Stimulated activated naive B cell treated with anti-CD40 and anti-IgM and Interleukin-4, amounts not matched to agents 10 μg/mL and 1 μg/mL and 100 μg/mL, for 72 hours (primary cell): ENCODE measurements at places on chromosomes 16 and 17.

- H3K36me3 ChIP-seq, result peaks cover 9% of the 10 kb centered on the region
- no peak overlapping the region for H3K27ac ChIP-seq
- DNase-seq, result peak; percentile 21
- H3K4me1 ChIP-seq, result peaks cover 12% of the 10 kb centered on the region
- no peak overlapping the region for H3K4me3 ChIP-seq
Observed at GRCh38 chr17:16304830-16305229, 48.4 kb downstream of the CENPV start.

- H3K27me3 ChIP-seq, result no peaks in the 10 kb centered on the region
- DNase-seq, result peak; percentile 99
- H3K27ac ChIP-seq, result peak within 1 kb of the TSS; percentile 97
- peaks cover 30% of the 10 kb centered on the region for H3K36me3 ChIP-seq
- peaks cover 36% of the 10 kb centered on the region for H3K4me1 ChIP-seq
Observed at GRCh38 chr17:74776044-74776962, at the start of gene NAT9. TSS of gene NAT9 (minus strand) at chr17:74776345. CDS start at chr17:74775698, 647 bp downstream.

DNA sequence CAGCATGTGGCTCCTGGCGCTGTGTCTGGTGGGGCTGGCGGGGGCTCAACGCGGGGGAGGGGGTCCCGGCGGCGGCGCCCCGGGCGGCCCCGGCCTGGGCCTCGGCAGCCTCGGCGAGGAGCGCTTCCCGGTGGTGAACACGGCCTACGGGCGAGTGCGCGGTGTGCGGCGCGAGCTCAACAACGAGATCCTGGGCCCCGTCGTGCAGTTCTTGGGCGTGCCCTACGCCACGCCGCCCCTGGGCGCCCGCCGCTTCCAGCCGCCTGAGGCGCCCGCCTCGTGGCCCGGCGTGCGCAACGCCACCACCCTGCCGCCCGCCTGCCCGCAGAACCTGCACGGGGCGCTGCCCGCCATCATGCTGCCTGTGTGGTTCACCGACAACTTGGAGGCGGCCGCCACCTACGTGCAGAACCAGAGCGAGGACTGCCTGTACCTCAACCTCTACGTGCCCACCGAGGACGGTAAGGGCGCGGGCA is 645 bp downstream of the NLGN2 start:
- peaks cover 8% of the 10 kb centered on the region for H3K4me1 ChIP-seq
- peaks cover 25% of the 10 kb centered on the region for H3K27me3 ChIP-seq
- H3K36me3 ChIP-seq, result no peaks in the 10 kb centered on the region

DNA sequence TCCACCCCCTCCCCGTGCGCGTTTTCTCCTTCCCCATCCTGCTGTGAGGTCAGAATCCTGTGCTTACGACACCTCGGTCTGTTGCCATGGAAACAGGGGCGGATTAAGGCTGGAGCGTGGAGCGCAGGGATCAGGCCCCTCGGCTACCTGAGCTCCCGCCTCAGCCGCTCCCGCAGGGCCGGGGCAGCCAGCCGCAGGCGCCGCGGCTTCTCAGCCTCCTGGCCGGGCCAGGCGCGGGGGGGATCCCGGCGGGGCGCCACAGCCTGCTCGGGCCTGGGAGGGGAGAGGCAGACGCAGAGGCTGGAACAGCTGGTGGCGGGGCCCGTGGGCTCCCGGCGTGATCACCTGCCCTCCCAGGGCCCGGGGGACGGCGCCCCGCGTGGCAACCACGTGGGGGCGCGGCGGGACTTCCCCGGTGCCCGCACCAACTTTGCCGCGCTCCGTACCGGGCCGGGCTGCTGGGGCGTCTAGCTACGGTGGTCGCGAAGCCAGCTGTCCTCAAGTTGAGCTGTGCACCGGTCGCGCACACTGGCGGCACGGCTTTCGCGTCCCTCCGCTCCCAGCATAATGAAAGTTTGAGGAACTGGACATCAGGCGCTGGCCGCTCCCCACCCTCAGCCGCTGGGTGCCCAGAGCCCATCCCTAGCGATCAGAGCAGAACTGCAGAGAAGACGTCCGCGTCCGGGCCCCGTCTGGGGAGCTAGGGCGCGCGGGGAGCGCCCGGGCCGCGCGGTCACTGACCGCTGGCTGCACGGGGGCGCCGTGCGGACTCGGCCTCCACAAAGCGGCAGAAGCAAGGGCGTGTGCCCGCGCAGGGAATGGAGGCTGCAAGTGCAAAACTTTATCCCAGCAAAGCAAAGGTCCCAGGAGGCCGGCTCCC is 1.2 kb downstream of the RTN4RL1 start:
- H3K27ac ChIP-seq, result no peak overlapping the region
- peaks cover 17% of the 10 kb centered on the region for H3K4me1 ChIP-seq
- peak overlapping the region; percentile 74 for H3K4me3 ChIP-seq
- H3K27me3 ChIP-seq, result peaks cover 62% of the 10 kb centered on the region
- H3K36me3 ChIP-seq, result no peaks in the 10 kb centered on the region
- DNase-seq, result no peak

- DNase-seq, result no peak
- H3K27me3 ChIP-seq, result peaks cover 5% of the 10 kb centered on the region
- H3K27ac ChIP-seq, result no peak overlapping the region
- H3K4me3 ChIP-seq, result no peak overlapping the region
Observed at GRCh38 chr17:68657576-68657975, 56.4 kb upstream of the FAM20A start.

- H3K36me3 ChIP-seq, result no peaks in the 10 kb centered on the region
- DNase-seq, result no peak
- H3K27ac ChIP-seq, result no peak overlapping the region
- peaks cover 17% of the 10 kb centered on the region for H3K27me3 ChIP-seq
- H3K4me1 ChIP-seq, result peaks cover 2% of the 10 kb centered on the region
Observed at GRCh38 chr16:19432429-19432828, 14.7 kb downstream of the TMC5 start.

DNA sequence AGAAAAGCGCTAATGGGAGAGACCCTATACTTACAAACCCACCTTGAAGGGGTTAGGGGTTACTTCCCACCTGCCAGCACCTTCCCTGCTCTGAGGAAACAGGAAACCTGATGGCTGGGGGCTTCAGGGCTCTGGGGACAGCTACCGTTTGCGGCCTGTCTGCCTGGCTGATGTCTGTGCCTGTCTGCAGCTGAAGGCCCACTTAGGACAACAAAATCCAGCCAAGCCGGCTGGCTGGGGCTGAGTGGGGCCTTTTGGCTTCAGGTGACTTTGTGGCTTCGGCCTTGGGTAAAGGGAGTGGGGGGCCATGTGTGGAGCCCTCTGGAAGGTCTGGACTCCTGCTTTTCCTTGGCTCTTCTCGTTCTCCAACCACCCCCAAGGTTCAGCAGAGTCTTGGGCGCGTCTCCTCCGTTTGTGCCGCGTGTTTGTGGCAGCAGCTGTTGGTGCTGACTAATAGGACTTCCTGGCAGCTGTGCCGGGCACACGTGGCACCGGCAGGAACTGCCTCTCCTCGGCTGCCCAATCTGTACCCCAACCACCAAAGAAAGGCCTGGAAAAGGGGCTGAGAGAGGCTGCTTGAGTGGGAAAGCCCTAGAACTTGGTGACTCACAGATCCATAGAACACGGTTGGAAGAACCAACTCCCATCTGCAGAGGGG is 186.7 kb downstream of the MSI2 start:
- H3K36me3 ChIP-seq, result peaks cover 24% of the 10 kb centered on the region
- peak; percentile 52 for DNase-seq
- H3K27ac ChIP-seq, result peak overlapping the region; percentile 99
- peak overlapping the region; percentile 65 for H3K4me3 ChIP-seq
- H3K4me1 ChIP-seq, result peaks cover 72% of the 10 kb centered on the region

- no peak overlapping the region for H3K27ac ChIP-seq
- peaks cover 7% of the 10 kb centered on the region for H3K4me1 ChIP-seq
- H3K4me3 ChIP-seq, result no peak overlapping the region
- no peak for DNase-seq
- no peaks in the 10 kb centered on the region for H3K27me3 ChIP-seq
- peaks cover 2% of the 10 kb centered on the region for H3K36me3 ChIP-seq
Observed at GRCh38 chr17:61009663-61010062, 332.0 kb downstream of the BCAS3 start.

GRCh38 chr16:5314377-5314776 is 216.8 kb upstream of the EEF2KMT start:
- H3K27ac ChIP-seq, result no peak overlapping the region
- no peaks in the 10 kb centered on the region for H3K4me1 ChIP-seq
- no peaks in the 10 kb centered on the region for H3K27me3 ChIP-seq
- DNase-seq, result no peak

DNA sequence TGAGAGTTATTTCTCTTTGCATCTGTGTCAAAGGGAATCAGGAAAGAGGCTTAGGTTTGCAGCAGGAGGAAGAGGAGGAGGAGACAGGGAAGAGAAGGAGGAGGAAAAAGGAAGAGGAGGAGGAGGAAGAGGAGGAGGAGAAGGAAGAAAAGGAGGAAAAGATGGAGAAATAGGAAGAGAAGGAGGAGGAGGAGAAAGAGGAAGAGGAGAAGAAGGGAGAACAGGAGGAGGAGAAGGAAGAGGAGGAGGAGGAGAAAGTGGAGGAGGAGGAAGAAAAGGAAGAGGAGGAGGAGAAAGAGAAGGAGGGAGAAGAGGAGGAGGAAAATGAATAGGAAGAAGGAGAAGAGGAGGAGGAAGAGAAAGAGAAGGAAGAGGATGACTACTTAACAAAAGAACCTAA is 459.1 kb downstream of the GRIN2A start:
- no peak overlapping the region for H3K27ac ChIP-seq
- peaks cover 4% of the 10 kb centered on the region for H3K27me3 ChIP-seq
- no peak for DNase-seq

GRCh38 chr17:27457360-27457715 is 1.1 kb downstream of the KSR1 start:
- H3K36me3 ChIP-seq, result no peaks in the 10 kb centered on the region
- H3K27ac ChIP-seq, result peak overlapping the region; percentile 74
- peak overlapping the region; percentile 85 for H3K4me3 ChIP-seq
- peaks cover 35% of the 10 kb centered on the region for H3K4me1 ChIP-seq
- DNase-seq, result no peak
- no peaks in the 10 kb centered on the region for H3K27me3 ChIP-seq

DNA sequence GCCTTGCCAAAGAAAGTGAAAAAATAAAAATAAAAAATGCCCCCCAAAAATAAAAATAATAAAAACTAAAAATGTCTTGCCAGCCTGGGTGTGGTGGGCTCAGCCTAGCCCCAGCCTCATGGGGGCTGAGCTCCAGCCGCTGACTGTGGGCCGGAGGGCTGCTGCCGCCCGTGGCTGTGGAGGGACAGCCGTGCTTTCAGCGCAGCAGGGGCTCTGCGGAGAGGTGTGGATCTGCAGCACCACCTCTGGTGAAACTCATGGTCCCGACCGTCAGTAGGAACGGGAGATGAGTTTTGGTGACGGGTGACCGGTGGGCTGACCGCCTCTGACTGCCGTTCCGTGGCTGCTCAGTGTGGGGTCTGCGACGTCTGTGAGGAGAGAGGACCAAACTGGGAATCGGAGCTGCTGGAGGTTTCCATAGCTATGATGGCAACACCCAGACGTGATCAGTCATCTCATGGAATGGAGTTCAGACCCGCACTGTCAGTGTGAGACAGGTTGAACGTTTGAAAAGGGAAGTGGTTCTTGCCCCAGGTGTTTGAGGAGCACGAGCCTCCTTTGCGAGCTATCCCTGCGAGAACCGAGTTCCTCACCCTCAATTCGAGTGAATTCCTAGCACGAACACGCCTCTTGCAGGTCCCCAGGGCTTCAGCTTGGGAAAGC is 12.0 kb upstream of the RPL13 start:
- H3K4me1 ChIP-seq, result peaks cover 32% of the 10 kb centered on the region
- no peak overlapping the region for H3K27ac ChIP-seq
- peaks cover 69% of the 10 kb centered on the region for H3K36me3 ChIP-seq
- H3K27me3 ChIP-seq, result no peaks in the 10 kb centered on the region
- no peak overlapping the region for H3K4me3 ChIP-seq

DNA sequence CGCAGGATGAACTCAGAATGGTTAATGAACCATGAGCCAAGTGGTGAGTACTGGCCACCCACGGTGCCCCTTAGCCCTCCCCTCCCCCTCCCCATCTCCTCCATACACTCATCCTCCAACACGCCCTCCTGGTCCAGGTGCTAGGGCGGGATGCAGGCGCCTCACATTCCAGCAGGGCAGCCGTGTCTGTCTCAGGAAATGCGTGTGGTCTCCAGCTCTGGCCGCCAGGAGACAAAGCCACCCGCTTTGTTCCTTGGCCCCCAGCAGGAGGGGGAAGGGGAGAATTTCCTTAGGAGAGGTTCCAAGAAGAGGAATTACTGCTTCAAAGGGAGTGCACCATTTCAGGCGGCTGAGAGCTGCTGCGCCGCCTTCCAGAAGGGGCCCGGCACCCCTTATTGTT is 29.7 kb upstream of the RMI2 start:
- no peaks in the 10 kb centered on the region for H3K36me3 ChIP-seq
- DNase-seq, result no peak
- H3K4me1 ChIP-seq, result peaks cover 32% of the 10 kb centered on the region

DNA sequence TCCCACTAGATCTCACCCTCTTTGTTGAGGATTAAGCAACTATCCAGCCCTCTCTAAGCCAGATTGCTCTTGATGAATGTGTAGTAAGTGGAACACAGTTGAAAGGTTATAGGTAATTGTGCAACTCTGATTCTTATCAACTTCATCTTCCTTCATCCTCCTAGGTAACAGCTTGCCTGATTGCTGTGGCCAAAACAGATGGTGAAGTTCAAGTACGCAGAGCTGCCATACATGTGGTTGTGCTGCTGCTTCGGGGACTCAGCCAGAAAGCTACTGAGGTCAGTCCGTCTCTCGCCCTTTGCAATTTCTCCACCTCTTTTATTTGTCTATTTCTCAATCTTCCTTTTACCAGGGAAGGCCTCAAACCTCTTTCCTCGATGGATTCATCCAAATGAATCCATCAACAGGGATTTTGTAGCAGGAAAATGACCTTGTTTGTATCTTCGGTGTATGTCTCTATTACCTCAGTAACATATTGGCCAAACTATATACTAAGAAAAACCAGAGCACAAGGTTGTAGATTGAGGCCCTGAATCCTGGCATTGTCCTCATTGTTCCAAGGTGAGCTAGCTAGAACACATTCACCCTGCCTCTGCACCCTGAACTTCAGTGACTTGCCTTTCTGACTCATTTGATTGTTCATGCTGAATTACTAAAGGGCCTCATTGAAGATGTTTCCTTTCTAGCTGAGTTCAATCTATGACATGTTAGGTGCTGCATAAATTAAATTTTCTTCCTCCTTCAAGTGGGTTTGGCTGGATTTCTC is 65.1 kb upstream of the HAS3 start:
- no peaks in the 10 kb centered on the region for H3K4me1 ChIP-seq
- H3K27ac ChIP-seq, result no peak overlapping the region
- no peaks in the 10 kb centered on the region for H3K27me3 ChIP-seq
- DNase-seq, result no peak

- H3K4me1 ChIP-seq, result peaks cover 31% of the 10 kb centered on the region
- H3K4me3 ChIP-seq, result no peak overlapping the region
- no peak overlapping the region for H3K27ac ChIP-seq
- no peaks in the 10 kb centered on the region for H3K36me3 ChIP-seq
- no peak for DNase-seq
- H3K27me3 ChIP-seq, result peaks cover 31% of the 10 kb centered on the region
Observed at GRCh38 chr16:57479976-57480753, 6.1 kb downstream of the DOK4 start.
